ENCODE measurements at places on chromosomes 1 and 21. TPM values are rescaled to one million over a fixed set of nuclear protein-coding genes. Genes with fewer than 3 reads are reported as not detected.
A peak's percentile ranks its signal among the peaks of the same experiment; 100 is the strongest.

DNA sequence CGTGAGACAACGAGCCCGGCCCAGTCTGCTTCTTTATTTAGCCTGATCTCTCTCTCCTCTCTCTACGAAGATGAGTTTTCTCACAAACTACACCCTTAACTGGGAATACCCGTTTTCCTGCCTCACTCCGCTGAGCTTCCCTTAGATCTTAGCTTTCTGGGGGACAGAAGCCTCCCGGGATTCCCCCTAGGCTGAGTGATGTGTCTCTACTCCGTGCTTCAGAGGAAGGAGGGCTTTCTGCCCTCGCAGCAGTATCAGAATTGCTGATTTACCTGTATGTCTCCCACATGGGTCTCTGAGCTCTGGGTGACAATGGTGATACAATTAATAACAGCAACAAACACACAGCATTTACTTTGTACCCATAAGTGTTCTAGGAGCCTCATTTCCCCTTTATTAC, 1.0 kb downstream of the ZBTB17 start:
- H3K27ac ChIP-seq: peak overlapping the region; percentile 25
- no peak for DNase-seq
- H3K36me3 ChIP-seq: peaks cover 23% of the 10 kb centered on the region
- peaks cover 12% of the 10 kb centered on the region for H3K4me1 ChIP-seq
- peak overlapping the region; percentile 89 for H3K4me3 ChIP-seq
- no peaks in the 10 kb centered on the region for H3K27me3 ChIP-seq

- DNase-seq: peak; percentile 79
- no peak overlapping the region for H3K27ac ChIP-seq
- H3K4me3 ChIP-seq: peak overlapping the region; percentile 43
- peaks cover 4% of the 10 kb centered on the region for H3K4me1 ChIP-seq
These were observed 1.2 kb upstream of the HPCAL4 start for GRCh38 chr1:39692152-39693074.

DNA sequence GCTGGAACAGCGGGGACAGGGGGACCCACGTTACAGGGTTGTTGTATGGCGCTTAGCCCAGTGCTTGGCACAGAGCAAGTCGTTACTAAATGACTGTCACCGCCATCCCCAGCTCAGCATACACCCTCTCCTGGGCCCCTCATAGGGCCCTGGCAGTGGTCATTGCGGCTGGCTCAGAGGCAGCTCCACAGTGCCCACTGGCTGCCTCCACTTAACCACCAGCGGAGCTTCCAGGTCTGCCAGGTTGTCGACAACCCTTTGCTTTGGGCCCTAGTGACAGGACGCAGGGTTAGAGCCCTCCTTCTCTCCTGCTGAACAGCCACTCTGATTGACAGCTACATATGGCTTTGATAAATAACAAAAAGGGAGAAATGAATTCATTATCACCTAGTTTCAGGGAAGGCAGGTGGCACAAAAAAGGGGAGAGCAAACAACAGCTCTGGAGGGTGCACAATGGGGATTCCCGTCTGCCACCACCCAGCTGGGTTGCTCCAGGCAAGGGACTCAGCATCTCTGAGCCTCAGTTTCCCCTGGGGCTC, 4.8 kb downstream of the EFHD2 start:
- no peak overlapping the region for H3K27ac ChIP-seq
- H3K4me3 ChIP-seq: no peak overlapping the region
- H3K36me3 ChIP-seq: no peaks in the 10 kb centered on the region
- peaks cover 22% of the 10 kb centered on the region for H3K27me3 ChIP-seq

DNA sequence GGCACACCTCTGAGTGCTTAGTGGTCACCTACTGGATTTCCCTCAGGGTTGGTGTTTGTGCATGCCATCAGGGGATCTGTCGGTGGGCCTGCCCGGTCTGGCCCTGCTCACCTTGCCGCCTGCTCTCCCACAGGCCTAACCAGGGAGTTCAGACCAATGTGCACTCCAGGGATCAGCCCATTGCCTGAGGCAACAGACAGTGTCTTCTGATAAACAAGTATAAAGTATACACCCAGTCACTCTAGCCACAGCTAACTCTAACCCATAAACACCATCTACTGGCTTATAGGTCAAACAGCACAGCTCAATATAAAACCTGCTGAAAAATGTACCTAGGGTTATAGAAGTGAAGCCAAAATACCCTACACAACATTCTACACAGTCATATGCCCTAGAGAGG, 1300.0 kb downstream of the PLA2G4A start:
- no peaks in the 10 kb centered on the region for H3K36me3 ChIP-seq
- DNase-seq: no peak
- no peak overlapping the region for H3K27ac ChIP-seq
- H3K27me3 ChIP-seq: no peaks in the 10 kb centered on the region

- H3K36me3 ChIP-seq: no peaks in the 10 kb centered on the region
- H3K27me3 ChIP-seq: no peaks in the 10 kb centered on the region
- no peak for DNase-seq
- H3K27ac ChIP-seq: no peak overlapping the region
These were observed 54.5 kb downstream of the CD34 start for GRCh38 chr1:207856276-207857023.

DNA sequence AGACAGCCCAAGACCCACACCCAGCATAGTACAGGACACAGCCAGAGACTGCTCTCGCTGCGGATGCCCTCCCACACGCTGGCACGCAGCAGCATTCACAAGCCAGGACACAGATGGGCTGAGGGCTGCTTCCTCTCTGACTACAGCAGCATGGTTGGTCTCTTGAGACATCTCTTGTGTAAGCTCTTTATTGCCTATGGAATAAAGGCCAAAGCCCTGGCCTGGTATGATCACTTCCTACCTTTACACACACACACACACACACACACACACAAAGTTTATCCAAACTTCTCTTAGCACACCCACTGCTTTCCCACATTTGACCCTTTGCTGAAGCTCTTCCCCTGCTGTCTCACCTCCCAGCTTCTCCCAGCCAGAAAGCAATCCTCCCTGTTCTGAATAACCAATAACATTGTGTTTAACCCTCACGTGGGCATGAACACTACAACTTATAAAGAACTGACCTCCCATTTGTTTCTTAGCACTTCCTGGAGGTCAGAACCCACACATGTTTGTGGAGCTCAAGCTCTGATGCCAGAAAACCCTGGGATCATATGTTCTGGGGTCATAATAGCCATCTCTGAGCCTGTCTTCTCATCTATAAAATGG, 1.2 kb upstream of the LUZP1 start:
- H3K27ac ChIP-seq: no peak overlapping the region
- H3K4me3 ChIP-seq: peak overlapping the region; percentile 98
- H3K27me3 ChIP-seq: peaks cover 2% of the 10 kb centered on the region

DNA sequence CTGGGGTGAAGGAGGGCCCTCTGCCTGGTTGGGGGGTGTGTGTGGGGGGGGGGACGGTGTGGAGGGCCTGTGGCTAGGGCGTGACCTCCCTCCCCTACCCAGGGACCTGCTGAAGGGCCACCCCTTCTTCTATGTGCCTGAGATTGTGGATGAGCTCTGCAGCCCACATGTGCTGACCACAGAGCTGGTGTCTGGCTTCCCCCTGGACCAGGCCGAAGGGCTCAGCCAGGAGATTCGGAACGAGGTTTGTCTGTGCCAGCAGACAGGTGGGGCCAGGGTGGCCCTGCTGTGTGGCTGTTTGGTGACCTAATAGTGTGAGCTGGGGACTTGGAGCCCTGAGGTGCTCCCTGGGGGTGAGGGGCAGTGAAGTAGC, 43.9 kb downstream of the COQ8A start:
- H3K36me3 ChIP-seq: peaks cover 17% of the 10 kb centered on the region
- no peaks in the 10 kb centered on the region for H3K27me3 ChIP-seq
- no peak overlapping the region for H3K4me3 ChIP-seq

- H3K36me3 ChIP-seq: no peaks in the 10 kb centered on the region
- 0 out of 2 replicates have a peak overlapping the region, but pooled peaks have one; percentile 19 for H3K27ac ChIP-seq
- H3K27me3 ChIP-seq: no peaks in the 10 kb centered on the region
- no peak for DNase-seq
- H3K4me3 ChIP-seq: no peak overlapping the region
These were observed 12.2 kb downstream of the TMEM53 start for GRCh38 chr1:44661781-44662682.

DNA sequence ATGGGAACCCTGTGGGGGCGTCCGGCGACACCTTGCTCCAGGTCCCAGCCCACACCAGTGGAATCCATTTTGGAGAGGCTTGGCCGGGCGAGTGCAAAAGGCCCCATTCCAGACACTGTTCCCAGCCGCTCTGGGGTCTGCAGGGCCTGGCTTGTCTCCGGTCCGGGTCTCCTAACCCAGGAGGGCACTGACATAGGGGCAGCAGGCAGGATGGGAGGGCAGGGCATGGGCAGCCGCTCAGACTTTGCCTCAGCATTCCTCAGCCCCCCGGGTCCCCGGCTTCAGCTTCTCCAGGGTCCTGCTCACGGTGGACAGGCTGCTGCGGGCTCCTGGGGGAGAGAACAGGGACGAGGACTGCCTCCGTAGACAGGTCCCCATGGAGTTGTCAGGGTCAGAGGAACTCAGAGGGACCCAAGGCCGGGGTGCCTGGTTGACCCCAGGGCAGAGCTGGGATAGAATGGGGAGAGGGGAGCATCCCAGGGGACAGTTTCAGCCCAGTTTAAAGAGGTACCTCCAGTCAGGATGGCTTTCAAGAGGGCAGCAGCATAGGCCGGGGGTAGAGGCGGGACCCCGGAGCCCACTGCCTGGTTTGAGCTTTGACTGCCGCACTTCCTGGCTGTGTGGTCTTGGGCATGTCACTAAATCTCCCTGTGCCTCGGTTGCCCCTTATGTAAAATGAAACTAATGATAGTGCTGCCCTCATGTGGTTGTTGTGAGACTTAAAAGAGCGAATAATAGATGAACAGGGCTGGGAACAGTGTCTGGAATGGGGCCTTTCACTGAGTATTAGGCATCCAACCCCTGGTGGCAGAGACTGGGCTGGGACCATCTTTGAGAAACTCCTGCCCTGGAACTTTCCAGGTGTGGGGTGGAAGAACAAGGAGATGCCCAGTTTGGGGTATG, 3.7 kb downstream of the KNCN start:
- H3K4me3 ChIP-seq: no peak overlapping the region
- DNase-seq: no peak
- H3K27ac ChIP-seq: no peak overlapping the region
- no peaks in the 10 kb centered on the region for H3K36me3 ChIP-seq

- no peak for DNase-seq
- H3K4me1 ChIP-seq: peaks cover 17% of the 10 kb centered on the region
- no peak overlapping the region for H3K4me3 ChIP-seq
- H3K27me3 ChIP-seq: no peaks in the 10 kb centered on the region
These were observed 274.4 kb downstream of the NTNG1 start for GRCh38 chr1:107415241-107415640.

GRCh38 chr1:87515781-87516180, 187.1 kb downstream of the LMO4 start:
- no peak overlapping the region for H3K4me3 ChIP-seq
- no peaks in the 10 kb centered on the region for H3K36me3 ChIP-seq
- no peaks in the 10 kb centered on the region for H3K27me3 ChIP-seq
- no peak overlapping the region for H3K27ac ChIP-seq
- no peak for DNase-seq

DNA sequence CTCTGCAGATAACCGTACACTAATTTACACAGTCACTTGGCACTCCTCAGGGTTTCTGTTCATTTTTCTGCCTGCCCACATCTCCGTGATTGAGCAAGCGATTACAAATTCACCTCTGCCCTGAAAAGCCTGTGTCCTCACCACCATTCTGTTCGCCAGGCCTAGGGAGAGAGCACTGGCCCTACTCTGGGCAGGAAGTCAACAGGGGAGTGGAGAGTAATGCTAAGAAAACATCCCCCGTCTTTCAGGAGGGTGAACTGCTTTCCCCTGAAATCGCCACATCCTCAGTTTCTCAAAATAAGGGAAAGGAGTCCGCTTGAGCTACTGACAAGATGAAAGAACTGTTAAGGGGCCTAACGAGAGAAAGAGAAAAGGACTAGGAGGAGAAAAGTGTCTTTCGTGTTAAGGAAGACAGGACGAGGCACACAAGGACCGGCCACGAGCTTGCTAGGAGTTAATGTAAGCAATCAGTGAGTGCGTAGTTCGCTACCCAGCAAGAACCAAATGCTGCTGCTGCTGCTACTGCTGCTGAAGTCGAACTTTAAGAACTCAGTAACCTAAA, 632 bp downstream of the PEX19 start:
- peak overlapping the region; percentile 91 for H3K4me3 ChIP-seq
- peak overlapping the region; percentile 97 for H3K27ac ChIP-seq
- peaks cover 22% of the 10 kb centered on the region for H3K4me1 ChIP-seq
- H3K36me3 ChIP-seq: peaks cover 42% of the 10 kb centered on the region

GRCh38 chr1:192576190-192577144, 894 bp downstream of the RGS1 start:
- H3K4me1 ChIP-seq: peaks cover 15% of the 10 kb centered on the region
- no peaks in the 10 kb centered on the region for H3K27me3 ChIP-seq
- no peak overlapping the region for H3K27ac ChIP-seq
- no peak overlapping the region for H3K4me3 ChIP-seq

DNA sequence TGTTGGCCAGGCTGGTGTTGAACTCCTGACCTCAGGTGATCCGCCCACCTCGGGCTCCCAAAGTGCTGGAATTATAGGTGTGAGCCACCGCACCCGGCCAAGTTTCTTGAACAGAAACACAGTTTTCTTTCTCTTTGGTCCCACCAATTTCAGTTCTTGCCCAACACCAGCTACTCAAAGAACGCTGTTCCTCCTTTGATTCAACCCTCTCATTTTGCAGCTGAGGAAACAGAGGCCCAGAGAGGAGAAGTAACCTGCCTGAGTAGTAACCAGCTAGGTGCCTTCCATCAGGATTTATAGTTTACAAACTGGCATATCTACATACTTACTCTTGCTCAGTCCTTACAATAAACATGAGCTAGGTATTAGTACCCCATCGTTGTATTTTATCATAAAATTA, 119.9 kb downstream of the SYF2 start:
- H3K36me3 ChIP-seq: peaks cover 7% of the 10 kb centered on the region
- H3K27me3 ChIP-seq: peaks cover 6% of the 10 kb centered on the region
- H3K27ac ChIP-seq: no peak overlapping the region
- H3K4me1 ChIP-seq: no peaks in the 10 kb centered on the region

- no peaks in the 10 kb centered on the region for H3K36me3 ChIP-seq
- H3K27ac ChIP-seq: no peak overlapping the region
- H3K4me3 ChIP-seq: no peak overlapping the region
- H3K27me3 ChIP-seq: no peaks in the 10 kb centered on the region
- H3K4me1 ChIP-seq: no peaks in the 10 kb centered on the region
These were observed 29.9 kb downstream of the FAF1 start for GRCh38 chr1:50930193-50930592.

DNA sequence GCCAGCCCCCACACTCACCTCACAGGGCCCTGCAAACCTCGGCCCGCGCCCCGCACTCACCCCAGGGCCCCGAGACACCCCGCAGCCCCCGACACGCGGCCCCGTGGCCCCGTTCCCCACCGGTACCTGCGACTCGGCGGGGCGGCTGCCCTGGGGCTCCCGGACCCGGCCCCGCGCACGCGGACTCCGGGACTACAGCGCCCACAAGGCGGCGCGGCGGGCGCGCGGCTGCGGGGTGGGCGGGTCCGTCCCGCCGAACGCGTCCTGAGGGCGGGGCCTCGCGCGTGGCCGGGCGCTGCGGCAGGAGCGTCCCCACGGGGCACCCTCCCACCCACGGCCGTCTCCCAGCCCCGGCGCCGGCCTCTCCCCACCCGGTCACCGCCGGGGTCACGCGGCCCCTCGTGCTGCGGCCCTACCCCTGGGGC, at the start of gene SLC19A1:
Gene SLC19A1 (minus strand): TSS at position 199 of the 425 bp plus-strand sequence. CDS start 4,481 bp downstream, outside the sequence.
- H3K27me3 ChIP-seq: peaks cover 9% of the 10 kb centered on the region
- no peaks in the 10 kb centered on the region for H3K36me3 ChIP-seq
- peaks cover 7% of the 10 kb centered on the region for H3K4me1 ChIP-seq
- no peak within 1 kb of the TSS for H3K27ac ChIP-seq
- peak within 1 kb of the TSS; percentile 64 for H3K4me3 ChIP-seq

Gene BLACAT1
- total RNA-seq: 5.2 TPM

Gene CHD5
- 1.6 TPM for total RNA-seq

Gene S100A8
- total RNA-seq: 1.4 TPM

Gene C1orf74
- 4.1 TPM for total RNA-seq

Gene FAM76A
- 14.5 TPM for total RNA-seq
